NCI-H1694 treated with DMSO at 0.1 percent for 48 hours (cell line): ENCODE measurements at places on chromosomes 3 and 15.

DNA sequence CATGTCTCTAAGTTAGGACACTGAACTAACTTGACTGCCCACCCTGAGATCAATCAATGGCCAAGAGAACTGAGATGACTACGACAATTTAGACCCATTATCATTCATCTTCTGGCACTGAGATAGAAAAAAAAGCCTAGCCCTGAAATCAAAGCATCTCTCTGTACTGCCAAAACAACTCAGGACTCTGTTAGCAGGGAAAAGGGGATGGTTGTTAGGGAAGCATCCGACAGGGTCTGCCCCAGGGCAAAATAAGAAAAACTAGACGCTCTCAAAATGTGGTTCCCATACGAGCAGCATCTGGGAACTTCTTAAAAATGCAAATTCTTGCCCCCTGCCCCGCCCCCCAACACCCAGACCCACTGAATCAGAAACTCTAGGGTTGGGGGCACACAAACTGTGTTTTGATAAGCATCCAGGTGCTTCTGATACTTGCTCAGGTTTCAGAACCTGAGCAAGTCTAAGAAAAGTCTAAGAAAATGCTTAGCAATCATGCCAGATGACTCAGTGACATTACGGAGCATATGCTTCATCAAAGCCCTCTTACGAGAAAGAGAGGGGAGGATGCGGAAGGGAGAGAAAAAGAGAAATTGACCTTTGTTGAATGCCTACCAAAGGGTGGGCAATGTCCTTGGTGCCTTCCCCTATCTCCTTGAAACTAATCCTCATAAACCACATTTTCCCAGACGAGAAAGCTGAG, 172.8 kb upstream of the HES1 start:
- no peak for DNase-seq

DNA sequence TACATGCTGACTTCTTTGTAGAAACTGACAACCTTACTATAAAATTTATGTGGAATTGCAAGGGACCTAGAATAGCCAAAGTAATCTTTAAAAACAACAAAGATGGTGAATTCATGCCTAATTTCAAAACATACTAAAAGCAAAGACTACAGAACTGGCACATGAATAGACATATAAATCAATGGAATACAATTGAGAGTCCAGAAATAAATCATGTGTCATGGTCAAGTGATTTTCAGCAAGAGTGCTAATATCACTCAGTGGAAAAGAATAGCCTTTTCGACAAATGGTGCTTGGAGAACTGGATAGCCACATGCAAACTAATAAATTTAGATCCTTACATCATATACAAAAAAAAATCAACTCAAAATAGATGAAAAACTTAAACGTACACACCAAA, 8.7 kb downstream of the IMPG2 start:
- DNase-seq, result no peak

- no peak for DNase-seq
Observed at GRCh38 chr3:102400142-102400541, 34.7 kb upstream of the ZPLD1 start.

DNA sequence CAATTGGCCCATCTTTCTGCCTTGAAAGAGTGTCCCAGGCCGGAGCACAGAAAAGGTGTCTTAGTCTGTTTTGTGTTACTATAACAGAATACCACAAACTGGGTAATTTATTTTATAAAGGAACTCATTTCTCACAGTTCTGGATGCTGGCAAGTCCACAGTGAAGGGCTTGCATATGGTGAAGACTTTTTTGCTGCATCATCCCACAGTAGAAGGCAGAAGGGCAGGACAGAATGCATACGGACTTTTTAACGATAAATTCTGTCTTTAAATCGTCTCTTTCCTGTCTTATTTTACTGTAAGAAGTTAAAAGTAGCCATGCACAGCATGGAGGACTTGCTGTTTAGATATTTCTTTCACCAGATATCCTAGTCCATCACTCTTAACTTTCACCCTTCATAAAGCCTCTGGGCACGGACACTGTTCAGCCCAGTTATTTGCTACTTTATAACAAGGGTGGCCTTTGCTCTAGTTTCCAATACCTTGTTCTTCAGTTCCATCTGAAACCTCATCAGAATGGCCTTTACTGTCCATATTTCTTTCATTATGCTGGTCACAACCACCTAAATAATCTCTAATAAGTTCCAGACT, 10.3 kb upstream of the EIF1B start:
- DNase-seq, result no peak

DNA sequence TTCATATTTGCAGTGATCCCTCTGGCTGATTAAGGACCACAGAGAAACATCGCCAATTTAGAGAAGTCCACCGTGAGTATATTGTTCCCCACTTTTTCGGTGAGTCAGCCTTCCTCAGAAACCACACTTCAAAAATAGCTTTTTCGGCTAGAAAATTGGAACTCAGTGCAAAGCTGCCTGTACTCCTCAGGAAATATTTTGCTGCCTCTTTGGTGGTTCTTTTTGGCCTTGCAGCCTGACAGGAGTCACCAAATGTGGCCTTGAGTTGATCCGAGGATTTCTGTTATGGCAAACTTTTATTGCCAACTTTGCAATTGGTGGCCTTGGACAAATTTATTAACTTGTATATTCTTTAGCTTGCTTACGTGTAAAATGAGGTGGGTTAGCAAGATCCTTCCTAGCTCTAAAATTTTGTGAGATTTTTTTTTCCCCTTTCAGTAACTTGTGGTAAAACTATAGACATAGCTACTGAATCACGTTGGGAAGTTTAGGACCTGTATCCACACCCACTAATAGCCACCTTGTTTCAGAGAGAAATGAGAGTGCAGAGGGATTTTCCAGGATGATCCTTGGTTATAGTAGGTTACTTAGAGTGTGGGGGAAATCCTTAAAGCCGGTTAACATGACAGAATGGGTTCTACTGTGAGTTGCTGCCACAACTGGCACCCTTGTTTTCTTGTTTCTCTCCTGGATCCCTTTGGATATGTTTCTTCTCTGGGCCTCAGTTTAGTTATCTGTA, 9.9 kb downstream of the ARL6IP5 start:
- DNase-seq, result no peak

DNA sequence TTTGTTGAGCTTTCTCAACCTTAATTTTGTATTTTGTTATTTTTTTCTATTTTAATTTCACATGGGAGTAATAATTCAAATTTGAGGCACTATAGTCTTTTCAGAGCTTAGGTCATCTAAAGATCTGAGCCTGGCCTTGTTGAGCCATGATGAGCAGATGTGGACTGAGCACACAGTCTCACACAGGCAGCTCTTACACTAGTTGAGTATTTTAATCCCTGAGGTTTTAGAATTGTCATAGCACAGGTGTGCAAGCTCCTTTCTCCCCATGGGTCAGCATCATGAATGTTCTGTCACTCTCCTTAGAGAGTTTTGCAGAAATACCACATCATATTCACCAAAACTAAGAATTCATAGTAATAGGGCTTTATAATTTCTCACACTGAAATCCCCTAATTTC, 4.9 kb downstream of the ZBTB38 start:
- DNase-seq, result no peak

DNA sequence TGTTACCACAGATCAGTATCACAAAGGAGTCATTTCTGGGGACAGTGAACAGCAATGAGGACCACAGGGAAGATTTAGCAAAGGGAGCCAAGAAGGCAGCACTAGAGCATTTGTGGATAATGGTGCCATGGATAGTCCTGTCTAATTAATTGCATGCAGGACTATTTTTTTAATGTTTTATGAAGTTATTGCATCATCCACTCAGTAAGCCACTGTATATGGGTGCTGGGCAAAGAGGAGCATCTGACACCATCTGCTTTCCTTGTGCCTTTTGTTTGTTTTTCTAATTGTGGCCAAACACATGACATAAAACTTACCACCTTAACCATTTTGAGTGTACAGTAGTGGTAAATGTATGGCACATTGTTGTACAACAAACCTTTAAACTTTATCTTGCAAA, 301.1 kb upstream of the LRRFIP2 start:
- peak; percentile 22 for DNase-seq

- DNase-seq, result peak; percentile 93
Observed at GRCh38 chr3:140128631-140129030, 193.6 kb downstream of the CLSTN2 start.

DNA sequence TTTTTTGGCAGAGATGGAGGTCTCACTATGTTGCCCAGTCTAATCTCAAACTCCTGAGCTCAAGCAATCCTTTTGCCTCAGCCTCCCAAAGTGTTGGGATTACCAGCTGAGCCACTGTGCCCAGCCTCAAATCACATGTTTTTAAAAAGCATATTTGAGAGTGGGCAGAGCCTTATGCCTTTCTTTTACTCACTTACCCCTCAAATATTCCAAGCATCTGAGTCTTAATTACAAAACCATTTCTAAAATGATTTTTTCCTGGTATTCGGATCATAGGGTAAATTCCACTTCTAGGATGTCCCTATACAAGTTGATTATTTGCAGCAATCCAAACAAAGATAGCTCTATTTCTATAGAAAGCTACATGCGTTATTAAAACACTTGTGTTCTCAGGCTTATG, 106.1 kb downstream of the RFTN1 start:
- no peak for DNase-seq

- DNase-seq, result peak; percentile 2
Observed at GRCh38 chr3:126677862-126678503, 23.1 kb upstream of the TXNRD3 start.

- no peak for DNase-seq
Observed at GRCh38 chr15:23039917-23040281, 530 bp upstream of the TUBGCP5 start.
